ENCODE measurements at places on chromosomes 2 and 18. TPM values are rescaled to one million over a fixed set of nuclear protein-coding genes. Genes with fewer than 3 reads are reported as not detected.

The BOLA3 gene
- 19.3 TPM for total RNA-seq

The NPAS2 gene
- 9.3 TPM for total RNA-seq

The CROCC2 gene
- 0.18 TPM for total RNA-seq

The ERBB4 gene
- total RNA-seq, result 104 TPM

The SERPINB4 gene
- not detected for total RNA-seq

The CYRIA gene
- total RNA-seq, result 3.7 TPM

The TMEM185B gene
- 34.2 TPM for total RNA-seq

The REG1B gene
- total RNA-seq, result not detected

The TMEM18 gene
- total RNA-seq, result 28.3 TPM

The COL4A3 gene
- total RNA-seq, result 44.4 TPM

The ASB1 gene
- total RNA-seq, result 43.3 TPM

The MAP3K19 gene
- 0.12 TPM for total RNA-seq

The VIT gene
- 0.88 TPM for total RNA-seq

The STPG4 gene
- not detected for total RNA-seq

The DHRS9 gene
- total RNA-seq, result 1.1 TPM

The SCTR gene
- total RNA-seq, result 3.7 TPM

The DSG2 gene
- 34.3 TPM for total RNA-seq

The GALNT14 gene
- total RNA-seq, result 31.4 TPM

The SLC14A1 gene
- 14.9 TPM for total RNA-seq

The DYNAP gene
- total RNA-seq, result not detected

Data from metanephros (tissue), 2 donors.